ENCODE measurements at places on chromosomes 6 and 20. TPM values are rescaled to one million over a fixed set of nuclear protein-coding genes. Genes with fewer than 3 reads are reported as not detected.

Gene SYNDIG1
- 6.4 TPM for polyA plus RNA-seq

Gene DNPH1
- 28.6 TPM for polyA plus RNA-seq

Gene NOX3
- not detected for polyA plus RNA-seq

Gene CYP39A1
- polyA plus RNA-seq = 11.6 TPM

Gene KCNK16
- 0.31 TPM for polyA plus RNA-seq

Gene AIF1
- 21.7 TPM for polyA plus RNA-seq

Gene TOX2
- polyA plus RNA-seq = 44.1 TPM

Gene DEFB132
- not detected for polyA plus RNA-seq

Gene HSPA12B
- 24.5 TPM for polyA plus RNA-seq

Gene BMP5
- polyA plus RNA-seq = 81.3 TPM

Data from right lung (tissue), 10 donors.